ENCODE measurements at places on chromosomes 5 and 9.

- DNase-seq = no peak
These were observed 4.7 kb upstream of the BICD2 start for GRCh38 chr9:92769286-92769685.

DNA sequence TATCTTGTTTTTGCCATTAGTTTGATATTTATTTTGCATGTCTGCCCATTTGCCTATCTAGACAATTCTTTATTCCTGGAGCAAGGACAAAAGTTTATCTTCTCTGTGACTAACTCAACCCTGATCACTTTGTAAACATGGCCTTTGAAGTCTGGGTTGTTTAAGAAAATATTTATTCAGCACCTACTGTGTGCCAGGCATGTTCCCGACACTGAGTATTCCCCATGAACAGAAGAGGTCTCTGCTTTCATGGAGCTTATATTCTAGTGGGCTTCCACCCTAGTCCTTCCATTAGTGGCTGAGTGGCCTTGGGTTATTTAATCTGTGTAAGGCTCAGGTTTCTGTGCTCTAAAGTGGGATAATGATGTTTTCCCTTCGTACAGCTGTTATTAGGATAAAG lies 49.7 kb downstream of the SEMA6A start:
- no peak for DNase-seq

DNA sequence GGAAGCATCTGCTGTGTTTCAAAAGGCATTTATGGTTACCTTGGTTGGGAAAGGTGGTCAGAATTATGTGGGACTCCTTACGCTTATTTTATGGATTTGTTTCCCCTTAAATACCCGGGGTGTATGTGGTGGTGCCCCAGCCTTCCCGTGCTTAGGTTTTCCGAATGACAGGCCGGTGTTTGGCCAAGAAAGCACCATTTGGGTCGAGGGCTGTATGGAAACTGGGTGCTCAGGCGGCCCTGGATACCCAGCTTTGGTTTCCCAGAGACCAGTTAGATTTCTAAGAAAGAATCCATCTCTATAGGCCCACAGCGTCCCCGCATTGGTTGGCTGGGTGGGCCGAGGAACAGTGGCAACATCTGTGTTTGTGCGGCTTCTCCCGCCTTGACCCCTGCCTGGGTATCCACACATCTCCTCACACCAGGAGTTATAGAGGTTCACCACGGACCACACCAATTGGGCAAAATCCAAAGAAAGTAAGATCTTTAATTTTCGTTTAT lies 868 bp downstream of the ARHGEF28 start:
- DNase-seq = no peak

- no peak for DNase-seq
These were observed 115.3 kb upstream of the MSX2 start for GRCh38 chr5:174609116-174609515.

DNA sequence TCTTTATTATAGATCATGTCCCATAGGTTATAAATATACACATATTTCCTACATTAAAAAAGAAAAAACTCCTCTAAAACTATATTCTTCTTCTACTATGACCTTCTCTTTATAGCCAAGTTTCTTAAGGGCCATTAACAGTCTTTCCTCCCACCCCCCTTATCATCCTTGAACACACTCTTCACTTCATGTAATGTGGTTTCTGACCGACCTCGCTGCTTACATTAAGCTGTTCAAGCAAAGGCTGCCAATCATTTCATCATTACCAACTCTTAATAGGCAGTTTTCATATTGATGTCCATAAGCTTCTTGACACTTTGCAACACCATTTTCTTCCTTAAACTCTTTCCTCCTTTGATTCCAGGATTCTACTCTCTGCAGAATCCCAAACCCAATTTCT lies 283.0 kb upstream of the PCSK5 start:
- no peak for DNase-seq

- no peak for DNase-seq
These were observed 100.2 kb downstream of the PIP5K1B start for GRCh38 chr9:68804911-68805889.

GRCh38 chr9:132776268-132776667 lies 101.8 kb downstream of the AK8 start:
- DNase-seq = no peak

- no peak for DNase-seq
These were observed 32.4 kb downstream of the NNT start for GRCh38 chr5:43635374-43635773.

DNA sequence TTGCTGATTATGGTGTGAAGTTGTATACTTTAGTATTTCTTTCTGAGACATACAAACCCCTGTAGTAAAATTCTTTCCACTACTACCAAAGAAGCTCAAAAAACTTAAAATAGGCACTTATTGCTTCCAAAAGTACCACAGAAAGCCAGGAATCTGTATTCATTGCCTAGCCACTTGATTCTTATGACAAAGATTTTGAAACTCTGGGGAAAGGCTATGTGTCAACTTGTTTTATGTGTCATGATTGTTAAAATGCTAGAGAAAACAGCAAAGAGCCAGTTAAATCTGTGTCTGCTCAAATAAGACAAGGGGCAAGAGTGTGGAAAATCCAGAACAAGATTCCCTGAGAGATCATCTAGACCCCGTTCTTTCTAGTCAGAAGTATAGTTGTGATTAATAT lies 6.0 kb downstream of the KIF2A start:
- no peak for DNase-seq

- peak; percentile 24 for DNase-seq
These were observed 36.4 kb downstream of the GLT6D1 start for GRCh38 chr9:135602789-135603481.

- no peak for DNase-seq
These were observed 13.5 kb upstream of the MCCC2 start for GRCh38 chr5:71573591-71573990.

DNA sequence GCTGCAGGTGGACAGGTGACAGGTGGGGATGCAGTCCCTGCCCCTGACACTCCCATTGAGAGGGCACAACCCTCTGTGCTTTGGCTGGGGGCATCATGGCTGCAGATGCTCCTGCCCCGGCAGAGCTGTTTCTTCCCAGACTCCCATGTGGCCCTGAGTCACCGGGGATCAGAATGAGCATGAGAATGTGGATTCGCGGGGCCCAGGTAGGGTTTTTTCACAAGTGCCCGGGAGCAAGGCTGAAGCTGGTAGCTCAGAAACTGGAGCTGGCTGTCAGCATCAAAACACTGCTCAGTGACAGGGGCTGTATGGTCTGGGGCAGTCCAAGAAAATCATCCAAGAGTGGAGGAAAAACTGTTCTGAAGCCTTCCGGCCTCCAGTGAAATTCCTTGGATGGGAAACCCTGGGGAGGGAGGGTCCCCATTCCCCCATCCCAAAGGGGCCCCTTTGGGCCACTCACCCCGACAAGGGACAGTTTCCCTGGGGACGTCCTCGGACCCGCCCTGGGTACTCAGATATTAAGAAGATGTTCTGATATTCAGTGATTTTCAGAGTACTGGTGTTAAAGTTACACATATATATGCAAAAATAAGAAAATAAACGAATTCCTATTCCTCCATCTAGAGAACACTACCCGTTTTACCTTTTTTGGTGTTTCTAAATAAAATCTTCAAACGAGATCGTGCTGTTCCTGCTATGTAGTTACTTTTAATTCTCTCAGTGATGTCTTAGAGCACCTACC lies 120.1 kb upstream of the LPCAT1 start:
- DNase-seq = no peak

GRCh38 chr5:132854301-132854700 lies 12.0 kb downstream of the GDF9 start:
- no peak for DNase-seq

- DNase-seq = no peak
These were observed 931.0 kb upstream of the DMAC1 start for GRCh38 chr9:8730618-8731017.

DNA sequence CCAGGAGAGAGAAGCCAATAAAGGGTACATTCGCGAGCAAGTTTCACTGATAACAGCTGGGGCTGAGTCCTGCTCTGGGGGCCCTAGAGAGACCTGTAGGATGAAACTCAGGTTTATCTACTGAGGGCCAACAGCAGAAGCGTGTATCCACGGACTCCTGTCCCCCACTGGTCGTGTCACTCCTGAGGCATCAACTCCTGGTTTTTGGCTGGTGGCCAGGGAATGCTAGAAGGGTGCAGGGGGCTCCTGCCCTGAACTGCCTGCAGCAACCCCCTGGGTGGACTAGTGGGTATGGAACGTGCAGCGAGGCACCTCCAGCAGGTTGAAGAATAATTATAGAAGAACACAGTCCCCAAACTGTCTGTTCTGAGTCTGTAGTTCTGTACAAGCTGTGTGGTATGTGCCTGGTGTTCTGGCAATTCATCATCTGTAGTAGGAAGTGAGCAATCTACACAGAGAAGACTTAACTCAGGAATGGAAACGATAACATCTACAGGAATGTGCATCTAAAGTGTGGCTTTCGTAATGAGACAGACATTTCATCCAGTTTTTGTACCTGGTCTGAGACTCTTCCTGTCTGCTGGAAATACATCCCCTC lies 64.5 kb upstream of the GNA14 start:
- no peak for DNase-seq

DNA sequence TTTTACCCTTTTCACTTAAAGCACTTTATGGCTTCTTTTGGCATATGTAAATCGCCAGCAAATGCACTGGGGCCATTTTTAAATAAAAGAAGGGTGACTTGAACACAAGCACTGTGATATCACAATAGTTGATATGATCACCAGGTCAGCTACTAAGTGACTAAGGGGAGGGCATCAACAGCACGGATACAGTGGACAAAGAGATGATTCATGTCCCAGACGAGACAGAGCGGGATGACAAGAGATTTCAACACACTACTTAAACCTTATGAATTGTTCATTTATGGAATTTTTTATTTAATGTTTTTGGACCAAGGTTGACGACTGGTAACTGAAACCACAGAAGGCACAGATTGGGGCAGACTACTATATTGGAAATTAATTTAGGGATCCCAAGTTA lies 54.1 kb downstream of the RORB start:
- no peak for DNase-seq

GRCh38 chr5:160281275-160281674 lies 31.1 kb downstream of the CCNJL start:
- DNase-seq = no peak

- no peak for DNase-seq
These were observed 5.5 kb upstream of the CXCL14 start for GRCh38 chr5:135584276-135584675.

- DNase-seq = no peak
These were observed 49.6 kb upstream of the ADRB2 start for GRCh38 chr5:148776780-148777179.

- DNase-seq = no peak
These were observed 247.2 kb upstream of the EFNA5 start for GRCh38 chr5:107917983-107918382.

DNA sequence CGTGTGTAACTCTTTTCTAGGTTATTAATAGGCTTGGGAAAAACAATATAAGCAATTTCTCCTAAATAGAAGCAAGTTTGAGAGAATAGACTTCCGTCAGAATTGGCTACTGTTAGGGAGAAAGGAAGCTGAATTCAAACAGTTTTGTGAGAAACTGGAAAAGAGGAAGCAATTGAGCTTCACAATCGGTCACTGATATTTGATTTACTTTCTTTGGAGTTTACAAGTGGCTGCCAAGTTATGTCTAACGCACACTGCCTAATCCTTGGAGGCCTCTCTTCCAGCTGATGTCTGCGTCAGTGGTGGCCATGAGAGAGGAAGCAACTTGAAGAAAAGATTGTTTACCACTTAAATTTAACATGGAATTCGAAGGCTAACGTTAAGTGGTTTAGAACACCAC lies 319.5 kb downstream of the ADGRV1 start:
- DNase-seq = no peak

DNA sequence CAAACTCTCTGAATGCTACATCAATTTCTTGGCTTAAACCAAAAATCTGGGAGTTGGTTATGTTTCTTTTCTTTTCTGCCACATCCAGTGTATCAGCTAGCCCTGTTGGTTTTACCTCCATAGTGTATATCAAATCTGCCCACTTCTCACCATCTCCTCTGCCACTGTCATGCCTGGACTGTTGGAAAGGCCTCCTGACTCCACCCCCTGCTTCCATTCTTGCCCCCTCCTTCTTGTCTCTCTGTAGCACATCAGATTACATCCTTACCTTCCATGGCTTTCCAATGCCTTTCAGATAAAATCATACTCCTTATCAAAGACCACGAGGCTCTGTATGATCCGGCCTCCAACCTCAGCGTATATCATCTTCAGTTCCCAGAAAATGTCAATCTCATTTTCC lies 35.4 kb downstream of the STXBP1 start:
- DNase-seq = no peak

GRCh38 chr9:94586316-94586715 lies 7.3 kb downstream of the FBP2 start:
- DNase-seq = no peak

DNA sequence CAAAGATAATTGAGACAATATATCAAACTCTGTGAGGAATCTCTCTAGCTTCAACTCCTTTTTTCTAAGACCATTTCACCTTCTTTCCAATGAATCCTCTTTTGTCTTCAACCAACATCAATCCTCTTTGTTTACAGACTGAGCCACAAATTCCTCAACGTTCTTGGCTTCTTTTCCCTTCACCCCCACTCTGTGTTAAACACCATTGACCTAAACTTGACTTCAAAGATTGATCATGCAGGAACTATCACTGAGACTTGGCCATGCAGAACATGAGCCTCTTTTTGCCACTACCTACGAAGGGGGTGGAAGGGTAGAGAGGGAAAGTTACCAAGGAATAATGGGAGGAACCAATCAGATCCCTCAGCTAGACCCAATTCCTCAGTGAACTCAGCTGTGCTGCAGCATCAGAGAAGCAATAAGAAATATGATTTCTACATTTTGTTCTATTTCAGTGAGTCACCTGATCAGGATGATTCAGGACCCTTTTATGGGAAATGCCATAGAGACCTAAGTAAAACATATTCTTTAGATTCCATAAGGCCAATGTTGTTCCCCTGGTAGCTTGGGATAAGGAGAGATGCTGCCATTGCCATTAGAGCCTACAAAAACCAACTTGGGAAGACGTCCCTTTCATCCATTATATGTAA lies 187.7 kb upstream of the RGMB start:
- DNase-seq = no peak

DNA sequence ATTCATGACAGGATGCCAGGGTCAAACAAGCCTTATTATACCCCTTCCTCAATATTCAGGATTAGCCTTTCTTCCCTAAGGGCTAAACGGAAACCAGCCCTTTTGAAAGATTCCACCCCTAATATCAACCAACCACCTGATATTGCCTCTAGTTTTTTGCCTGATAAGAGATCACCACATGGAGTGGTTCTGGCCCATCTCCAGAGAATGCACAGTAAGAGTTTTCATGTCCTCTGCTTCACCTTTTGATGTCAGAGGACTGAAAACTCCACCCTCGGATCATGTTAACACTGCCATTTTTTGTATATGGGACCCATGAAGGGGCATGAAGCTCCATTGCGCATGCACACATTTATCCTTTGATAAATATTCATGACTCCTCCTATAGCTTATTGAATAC lies 5.8 kb upstream of the LNPEP start:
- no peak for DNase-seq

DNA sequence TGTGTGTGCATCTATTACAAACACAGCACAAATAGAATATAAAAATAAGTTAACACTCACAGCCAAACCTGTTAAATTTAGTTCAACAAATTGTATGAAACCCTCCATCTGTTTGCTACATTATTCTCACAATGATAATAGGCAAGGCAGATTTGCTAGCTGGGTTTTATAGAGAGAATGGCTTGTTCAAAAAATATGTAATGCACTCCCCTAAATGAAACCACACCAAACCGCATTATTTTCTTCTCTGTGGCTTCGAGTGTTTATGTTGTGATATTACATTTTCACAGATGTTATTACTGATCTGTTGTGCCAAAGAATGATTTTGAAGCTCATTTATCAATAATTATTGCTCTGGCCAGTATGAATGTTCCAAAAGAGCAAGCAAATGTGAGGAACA lies 92.9 kb downstream of the SPATA31D1 start:
- DNase-seq = no peak

- DNase-seq = no peak
These were observed 674 bp downstream of the C5orf15 start for GRCh38 chr5:133967698-133968203.
